Caki2 (cell line): ENCODE measurements at places on chromosomes 3 and 15. TPM values are rescaled to one million over a fixed set of nuclear protein-coding genes. Genes with fewer than 3 reads are reported as not detected.

SAMD7 gene
- not detected in 2 replicates for total RNA-seq

- peak; percentile 75 for DNase-seq
Observed at GRCh38 chr3:57017459-57017845, 43.0 kb upstream of the SPATA12 start.

WDR53 gene
- total RNA-seq: 1.3 and 5.8 TPM in 2 replicates

DNA sequence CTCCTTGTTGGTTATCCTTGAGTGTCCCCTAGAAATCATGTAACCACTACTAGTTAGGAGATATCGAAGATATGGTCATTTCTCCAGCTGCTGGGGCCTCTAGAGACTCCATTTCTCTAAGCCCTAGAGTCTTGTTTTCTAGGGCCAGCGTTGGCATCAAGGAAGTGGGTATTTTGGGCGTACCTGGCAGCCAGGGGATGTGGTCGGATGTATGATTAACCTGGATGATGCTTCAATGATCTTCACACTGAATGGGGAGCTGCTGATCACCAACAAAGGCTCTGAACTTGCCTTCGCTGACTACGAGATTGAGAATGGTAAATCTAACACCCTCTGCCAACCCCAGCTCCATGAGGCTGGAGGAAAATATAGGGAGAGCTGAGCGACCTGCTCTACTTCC is 325.5 kb downstream of the RYR3 start:
- DNase-seq: no peak

DNA sequence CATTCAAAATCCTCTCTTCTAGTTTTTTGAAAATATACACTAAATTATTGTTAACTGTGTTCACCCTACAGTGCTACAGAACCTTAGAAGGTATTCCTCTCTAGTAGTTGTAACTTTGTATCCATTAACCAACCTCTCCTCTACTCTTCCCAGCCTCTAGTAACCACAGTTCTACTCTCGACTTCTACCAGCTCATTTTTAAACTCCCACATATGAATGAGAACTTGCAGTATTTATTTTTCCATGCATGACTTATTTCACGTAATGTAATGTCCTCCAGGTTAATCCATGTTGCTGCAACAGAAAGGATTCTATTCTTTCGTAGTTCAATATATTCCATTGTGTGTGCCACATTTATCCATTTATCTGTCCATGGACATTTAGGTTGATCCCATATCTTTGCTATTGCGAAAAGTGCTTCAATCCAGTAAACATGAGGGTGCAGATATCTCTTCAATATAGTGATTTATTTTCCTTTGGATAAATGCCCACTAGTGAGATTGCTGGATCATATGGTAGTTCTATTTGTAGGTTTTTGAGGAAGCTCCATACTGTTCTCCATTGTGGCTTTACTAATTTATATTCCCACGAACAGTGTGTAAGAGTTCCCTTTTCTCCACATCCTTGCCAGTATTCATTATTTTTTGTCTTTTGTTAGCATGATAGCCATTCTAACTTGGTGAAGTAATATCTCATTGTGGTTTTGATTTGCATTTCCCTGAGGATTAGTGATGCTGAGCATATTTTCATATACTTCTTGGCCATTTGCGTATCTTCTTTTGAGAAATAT is 113.7 kb upstream of the SMAD3 start:
- peak; percentile 71 for DNase-seq

CP gene
- 10.9 and 30.7 TPM in 2 replicates for total RNA-seq

CNTN6 gene
- total RNA-seq: 0.12 and 0.34 TPM in 2 replicates

C3orf80 gene
- 0.61 and 3.8 TPM in 2 replicates for total RNA-seq

IL5RA gene
- total RNA-seq: not detected in 2 replicates

- DNase-seq: no peak
Observed at GRCh38 chr15:31340047-31340446, 13.4 kb downstream of the KLF13 start.

EXD1 gene
- total RNA-seq: not detected in 2 replicates

LRRIQ4 gene
- not detected in 2 replicates for total RNA-seq

DNA sequence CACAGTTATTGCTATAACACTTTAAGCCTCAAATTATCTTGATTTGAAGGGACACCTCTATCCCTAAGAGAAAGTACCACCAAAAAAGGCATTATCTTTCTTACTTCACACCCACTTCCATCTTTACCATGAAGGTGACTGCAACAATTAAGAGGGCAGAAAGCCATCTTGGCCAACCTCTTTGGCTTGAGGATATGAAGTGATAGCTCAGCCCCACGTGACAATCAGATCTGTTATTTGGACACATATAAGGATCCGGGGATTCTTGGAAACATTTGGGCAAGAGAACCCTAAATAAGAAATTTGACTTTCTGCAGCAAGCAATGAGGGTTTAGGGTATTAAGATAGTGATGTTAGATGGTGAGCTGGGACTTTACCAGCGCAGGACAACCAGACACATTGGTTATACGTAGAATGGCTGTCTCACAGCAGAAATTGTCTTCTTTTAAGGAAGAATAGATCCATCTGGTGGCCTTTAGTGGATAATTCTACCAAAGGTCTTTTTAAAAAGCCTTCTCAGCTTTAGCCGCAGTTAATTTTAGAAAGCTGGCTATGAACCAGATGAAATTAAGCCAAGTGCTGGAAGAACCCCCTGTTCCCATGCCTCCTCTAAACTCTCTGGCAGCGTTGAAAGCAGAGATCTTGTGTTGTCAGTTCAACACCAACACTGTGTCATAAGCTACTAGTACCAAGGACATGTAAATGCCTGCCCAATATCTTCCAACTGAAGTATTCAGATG is 12.3 kb downstream of the HCLS1 start:
- DNase-seq: no peak

DNA sequence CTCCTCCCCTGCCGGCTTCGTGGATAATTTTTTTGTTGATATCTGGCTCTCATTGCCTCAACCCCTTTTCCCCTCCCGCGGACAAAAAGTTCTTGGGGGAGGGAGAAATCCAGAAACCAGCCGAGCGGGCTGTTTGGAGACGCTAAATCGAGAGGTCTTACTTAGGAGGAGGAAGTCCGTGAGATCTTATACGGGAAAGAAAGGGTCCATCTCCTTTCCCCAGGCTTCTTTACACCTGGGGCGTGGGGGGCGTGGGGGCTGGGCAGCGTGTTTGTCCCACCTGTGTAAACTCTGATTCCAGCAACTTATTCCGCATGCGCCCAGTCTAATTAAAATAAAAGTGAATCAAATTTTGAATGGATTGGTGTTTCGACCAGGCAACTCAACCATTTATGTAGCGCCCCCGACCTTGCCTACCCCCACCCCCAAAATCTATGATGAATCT is 364 bp upstream of the CADPS start:
- DNase-seq: no peak

- DNase-seq: no peak
Observed at GRCh38 chr3:155097009-155097349, 16.9 kb downstream of the MME start.

GRCh38 chr3:52671676-52672075 is 14.0 kb downstream of the PBRM1 start:
- DNase-seq: no peak

- no peak for DNase-seq
Observed at GRCh38 chr3:196920733-196921132, 21.6 kb downstream of the NCBP2 start.

EHHADH gene
- total RNA-seq: 9.3 and 15.6 TPM in 2 replicates

DNA sequence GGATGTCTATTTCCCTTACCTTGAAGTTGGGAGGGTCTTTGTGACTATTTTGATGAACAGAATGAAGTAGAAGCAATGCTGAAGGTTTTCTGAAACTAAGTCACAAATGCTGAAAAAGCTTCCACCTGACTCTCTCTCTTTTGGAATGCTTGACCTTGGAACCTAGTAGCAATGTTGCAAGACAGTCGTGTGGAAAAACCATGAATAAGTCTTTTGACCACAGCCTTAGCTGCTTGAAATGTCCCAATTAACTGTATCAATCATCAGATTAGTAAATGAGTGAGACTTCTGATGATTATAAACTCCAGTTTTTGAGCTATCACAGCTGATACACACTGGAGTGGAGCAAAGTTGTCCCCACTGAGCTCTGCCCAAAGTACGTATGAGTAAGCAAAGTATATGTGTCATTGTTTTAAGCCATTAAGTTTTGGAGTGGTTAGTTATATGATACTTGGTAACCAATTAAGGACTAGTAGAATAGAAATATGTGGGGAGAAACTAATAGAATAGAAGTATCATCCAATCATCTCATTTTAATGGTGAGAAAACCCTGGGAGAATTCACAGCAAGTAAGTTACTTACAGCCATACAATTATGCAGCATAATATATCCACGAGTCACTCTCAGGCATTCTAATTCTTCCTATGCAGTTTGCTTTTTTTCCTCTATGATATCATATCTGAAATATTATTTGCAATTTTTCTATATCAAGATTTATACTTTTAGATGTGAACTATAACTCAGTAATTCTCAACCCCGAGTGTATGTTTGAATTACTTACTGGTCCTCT is 1010.6 kb downstream of the ROBO2 start:
- peak; percentile 14 for DNase-seq

- DNase-seq: no peak
Observed at GRCh38 chr3:25281732-25282126, 146.3 kb upstream of the RARB start.

DNA sequence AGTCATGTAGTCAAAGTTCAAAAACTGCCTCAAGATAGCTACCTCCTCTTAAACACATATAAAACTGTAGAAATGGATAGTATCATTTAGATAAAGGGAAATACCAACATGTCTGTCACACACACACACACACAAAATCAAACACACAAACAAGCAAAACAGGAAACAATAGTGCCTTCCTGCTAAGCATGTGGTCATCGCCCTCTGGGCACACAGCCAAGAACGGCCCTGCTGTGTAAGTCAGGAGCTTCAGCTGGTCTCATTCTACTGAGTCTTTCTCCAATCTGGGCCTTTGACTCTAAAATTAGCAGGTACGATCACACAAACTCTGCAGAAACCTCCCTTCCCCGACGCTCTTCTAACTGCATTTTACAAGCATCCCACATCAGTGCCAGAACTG is 272.2 kb upstream of the CHRNA7 start:
- no peak for DNase-seq

TICRR gene
- 6.2 and 7.5 TPM in 2 replicates for total RNA-seq

DNA sequence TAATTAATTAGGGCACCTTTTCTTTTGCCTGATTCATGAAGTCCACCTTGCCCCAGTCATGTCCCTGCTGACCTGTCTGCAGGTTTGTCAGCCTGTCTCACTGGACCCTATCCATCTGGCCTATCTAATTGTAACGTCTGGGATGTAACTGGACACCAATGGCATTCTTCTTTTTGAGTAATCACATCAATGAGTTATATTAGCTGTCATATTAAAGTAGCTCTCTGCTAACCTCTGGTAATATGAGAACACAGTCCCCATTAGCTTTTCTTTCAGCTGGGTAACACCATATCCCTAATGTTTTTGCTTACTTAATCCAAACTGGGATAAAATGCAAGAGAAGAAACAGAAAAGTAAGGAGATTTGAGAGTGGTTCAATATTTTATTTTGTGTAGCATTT is 166.2 kb upstream of the VEPH1 start:
- DNase-seq: no peak

IREB2 gene
- total RNA-seq: 8.1 and 10.9 TPM in 2 replicates

- no peak for DNase-seq
Observed at GRCh38 chr3:133937756-133938601, 42.3 kb upstream of the RAB6B start.

SST gene
- total RNA-seq: 219 and 309 TPM in 2 replicates

- DNase-seq: no peak
Observed at GRCh38 chr15:85551221-85551832, 170.9 kb downstream of the AKAP13 start.

CPNE9 gene
- total RNA-seq: not detected in 2 replicates

- no peak for DNase-seq
Observed at GRCh38 chr3:165749241-165749640, 88.0 kb downstream of the BCHE start.

- DNase-seq: no peak
Observed at GRCh38 chr15:77867266-77868047, 210.1 kb downstream of the TBC1D2B start.

LEKR1 gene
- 0.29 TPM in 1 of 2 replicates, not detected in the other for total RNA-seq

CA12 gene
- total RNA-seq: 194 and 272 TPM in 2 replicates

FOXB1 gene
- not detected in 2 replicates for total RNA-seq

RTP3 gene
- total RNA-seq: not detected in 2 replicates

GRCh38 chr3:13013151-13013561 is 60.1 kb downstream of the IQSEC1 start:
- DNase-seq: no peak

- peak; percentile 17 for DNase-seq
Observed at GRCh38 chr3:24773798-24774197, 279.1 kb upstream of the THRB start.

HMCES gene
- 44.9 and 48.1 TPM in 2 replicates for total RNA-seq

DNA sequence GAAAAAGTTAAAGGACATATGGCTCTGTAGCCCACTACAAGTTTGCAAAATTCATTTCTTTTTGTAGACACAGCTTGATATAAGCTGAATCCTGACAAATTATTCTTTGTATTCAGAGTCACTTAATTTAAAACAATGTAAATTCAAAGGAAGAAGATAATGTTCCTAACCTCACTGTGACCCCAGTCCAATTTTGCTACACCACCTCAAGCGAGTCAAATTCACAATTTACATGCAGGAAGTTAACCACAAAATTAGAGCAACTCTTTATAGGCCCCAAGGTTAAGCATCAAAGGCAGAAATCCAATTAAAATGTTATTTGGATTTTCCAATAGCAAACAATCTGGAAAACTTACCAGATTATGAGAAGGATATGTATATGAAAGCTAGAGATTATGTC is 119.5 kb upstream of the CNTN6 start:
- DNase-seq: no peak

SPATA12 gene
- 0.43 and 1.0 TPM in 2 replicates for total RNA-seq

DNA sequence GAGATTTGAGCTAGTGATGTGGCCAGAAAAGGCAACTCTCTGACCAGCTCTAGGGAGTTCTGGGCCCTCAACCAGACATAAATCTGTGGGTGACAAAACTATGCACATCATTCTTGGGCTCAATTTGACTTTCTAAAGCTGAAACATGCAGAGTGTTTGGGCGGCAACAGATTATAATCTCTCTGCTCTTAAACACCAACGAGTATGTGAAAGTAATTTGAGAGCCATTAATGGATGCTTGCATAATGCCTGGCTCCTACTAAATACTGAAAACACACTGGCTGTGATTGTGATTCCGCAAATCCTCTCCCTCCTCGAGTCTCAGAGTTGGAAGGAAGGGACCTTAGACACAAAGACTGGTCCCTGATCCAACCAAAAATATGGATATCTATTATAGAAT is 186.7 kb downstream of the UACA start:
- no peak for DNase-seq

MUSTN1 gene
- not detected in 2 replicates for total RNA-seq

DNA sequence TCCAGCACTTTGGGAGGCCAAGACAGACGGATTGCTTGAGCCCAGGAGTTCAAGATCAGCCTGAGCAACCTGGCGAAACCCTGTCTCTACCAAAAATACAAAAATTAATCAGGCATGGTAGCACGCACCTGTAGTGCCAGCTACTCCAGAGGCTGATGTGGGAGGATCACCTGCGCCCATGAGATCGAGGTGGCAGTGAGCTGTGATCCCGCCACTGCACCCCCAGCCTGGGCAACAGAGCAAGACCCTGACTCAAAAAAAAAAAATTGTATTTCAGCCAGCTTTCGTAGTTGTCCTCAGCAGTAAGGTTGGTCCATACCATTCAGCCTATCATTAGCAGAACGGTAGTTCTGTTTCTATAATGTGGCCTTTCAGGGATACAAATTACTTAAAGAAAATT is 66.6 kb upstream of the FURIN start:
- DNase-seq: no peak

GRCh38 chr3:168220556-168220955 is 124.8 kb upstream of the GOLIM4 start:
- no peak for DNase-seq
